ENCODE measurements at places on chromosomes 3 and 15. TPM values are rescaled to one million over a fixed set of nuclear protein-coding genes. Genes with fewer than 3 reads are reported as not detected.

GRCh38 chr3:14439501-14440167 lies 37.2 kb downstream of the SLC6A6 start:
- DNase-seq = peak; percentile 84

DNA sequence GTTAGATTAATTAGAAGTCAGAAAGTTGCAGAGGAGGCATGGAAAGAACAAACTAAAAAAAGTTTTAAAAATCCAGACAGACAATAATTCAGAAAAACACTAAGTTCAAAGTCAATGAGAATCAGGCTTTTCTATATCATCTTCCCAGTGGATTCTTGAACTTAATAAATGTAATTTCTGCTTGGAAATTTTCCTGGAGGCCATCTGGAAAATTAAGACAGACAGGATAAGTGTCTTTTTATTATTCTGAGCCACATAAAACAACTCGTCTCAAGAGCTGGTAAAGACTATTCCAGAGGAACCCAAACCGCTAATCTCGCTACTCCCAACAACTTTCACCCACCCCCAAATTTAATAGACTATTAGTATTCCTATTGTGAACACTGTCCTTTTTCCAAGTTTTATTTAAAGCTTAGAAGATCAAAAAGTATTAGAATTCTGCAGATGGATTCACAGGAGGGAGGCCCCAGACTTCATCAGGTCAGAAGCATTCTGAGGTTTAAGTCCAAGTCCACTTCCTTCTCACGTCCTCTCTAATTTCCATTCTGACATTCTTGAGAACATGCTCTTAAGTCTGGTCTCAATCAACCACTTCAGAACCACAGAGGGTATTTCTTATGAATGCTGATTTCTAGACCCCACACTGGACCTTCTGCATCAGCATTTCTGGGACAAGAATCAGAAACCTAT lies 61.3 kb downstream of the ERC2 start:
- DNase-seq = no peak

DNA sequence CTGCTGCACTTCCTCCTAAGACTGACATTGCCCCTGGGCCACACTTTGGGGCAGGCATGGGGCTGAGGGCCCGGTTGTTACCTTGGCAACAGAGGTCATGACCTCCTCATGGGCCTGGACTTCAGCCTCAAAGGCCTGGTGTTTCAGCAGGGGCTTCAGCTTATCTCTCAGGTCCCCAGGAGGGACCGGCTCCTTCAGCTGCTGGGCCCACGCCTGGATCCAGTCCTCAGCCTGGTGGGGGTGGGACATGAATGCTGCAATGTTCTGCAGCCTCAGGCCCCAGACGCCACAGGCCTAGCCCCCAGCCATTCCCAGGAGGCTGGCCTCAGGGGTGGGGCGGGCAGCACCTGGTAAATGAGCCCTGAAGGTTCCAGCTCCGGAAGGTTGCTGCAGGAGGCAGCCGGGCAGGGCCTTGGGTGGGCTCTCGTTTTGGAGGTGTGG lies 27.6 kb downstream of the SPTBN5 start:
- no peak for DNase-seq

GRCh38 chr15:57323299-57323805 lies 53.0 kb upstream of the CGNL1 start:
- DNase-seq = no peak

- no peak for DNase-seq
These were observed 7.5 kb downstream of the HEG1 start for GRCh38 chr3:125048282-125048681.

Gene GHSR
- 0.40 TPM for total RNA-seq

- no peak for DNase-seq
These were observed 37.4 kb downstream of the CPN2 start for GRCh38 chr3:194313560-194314387.

DNA sequence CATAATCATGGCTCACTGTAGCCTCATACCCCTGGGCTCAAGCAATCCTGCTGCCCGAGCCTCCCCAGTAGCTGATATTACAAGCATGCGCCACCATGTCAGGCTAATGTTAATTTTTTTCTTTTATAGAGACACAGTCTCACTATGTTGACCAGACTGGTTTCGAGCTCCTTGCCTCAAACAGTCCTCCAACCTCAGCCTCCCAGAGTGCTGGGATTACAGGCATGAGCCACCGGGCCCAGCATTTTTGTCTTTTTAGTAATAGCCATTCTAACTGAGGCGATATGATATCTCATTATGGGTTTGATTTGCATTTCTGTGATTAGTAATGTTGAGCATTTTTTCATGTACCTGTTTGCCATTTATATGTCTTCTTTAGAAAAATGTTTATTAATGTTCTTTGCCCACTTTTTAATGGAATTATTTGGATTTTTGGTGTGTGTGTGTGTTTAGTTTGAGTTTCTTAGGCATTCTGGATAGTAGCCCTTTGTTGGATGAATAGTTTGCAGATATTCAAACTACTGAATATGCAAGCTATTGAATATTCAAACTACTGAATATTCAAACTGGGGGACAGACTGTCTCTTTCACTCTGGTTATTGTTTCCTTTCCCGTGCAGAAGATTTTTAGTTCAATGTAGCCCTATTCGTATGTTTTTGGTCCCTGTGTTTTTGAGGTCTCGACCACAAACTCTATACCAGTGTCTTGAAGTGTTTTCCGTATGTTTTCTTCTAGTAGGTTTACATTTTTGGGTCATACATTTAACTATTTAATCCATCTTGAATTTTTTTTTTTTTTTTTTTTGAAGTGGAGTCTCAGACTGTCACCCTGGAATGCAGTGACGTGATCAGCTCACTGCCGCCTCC lies 39.2 kb downstream of the CCDC66 start:
- no peak for DNase-seq

DNA sequence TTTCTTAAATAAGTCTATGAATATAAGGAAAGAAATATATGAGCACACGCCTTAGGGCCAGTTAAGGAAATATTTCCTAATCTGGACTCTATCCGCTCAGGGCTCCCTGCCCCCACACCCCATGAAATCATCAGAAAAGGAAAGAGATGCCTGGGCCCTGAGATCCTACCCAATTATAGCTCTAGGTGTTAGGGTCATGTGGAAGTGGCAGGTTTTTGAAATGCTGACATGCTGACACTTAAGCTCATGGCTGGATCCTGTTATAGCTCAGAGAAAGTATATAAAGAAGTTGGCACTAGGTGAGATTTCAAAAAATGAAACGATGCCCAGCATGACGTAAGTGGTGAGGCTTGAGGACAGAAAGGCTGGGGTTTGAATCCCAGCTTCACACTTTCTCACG lies 43.5 kb upstream of the AKAP13 start:
- no peak for DNase-seq

Gene TMEM212
- total RNA-seq = 0.40 TPM

DNA sequence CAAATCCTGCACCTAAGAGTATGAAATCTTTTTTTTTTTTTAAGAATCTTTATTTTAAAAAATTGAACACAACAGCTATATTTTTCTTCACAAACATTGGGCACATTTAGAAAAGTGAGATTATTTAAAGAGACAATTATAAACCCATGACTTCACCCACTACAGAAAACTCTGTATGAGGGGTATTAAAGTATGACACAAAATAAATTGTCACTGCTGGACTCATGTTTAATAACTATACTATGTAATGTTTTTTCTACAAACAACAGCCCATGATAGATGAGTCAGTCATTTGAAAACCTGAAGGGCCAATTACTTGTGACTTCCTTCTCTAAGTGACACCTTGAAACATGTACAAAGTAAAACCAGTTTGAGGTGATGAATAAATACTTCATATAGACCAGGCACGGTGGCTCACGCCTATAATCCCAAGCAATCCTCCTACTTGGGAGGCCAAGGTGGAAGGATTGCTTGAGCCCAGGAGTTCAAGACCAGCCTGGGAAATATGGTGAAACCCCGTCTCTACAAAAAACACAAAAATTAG lies 36.0 kb downstream of the AQR start:
- DNase-seq = no peak
